Posterior cingulate gyrus (tissue), 11 donors: ENCODE measurements at places on chromosomes 6 and 20.
A peak's percentile ranks its signal among the peaks of the same experiment; 100 is the strongest.

DNA sequence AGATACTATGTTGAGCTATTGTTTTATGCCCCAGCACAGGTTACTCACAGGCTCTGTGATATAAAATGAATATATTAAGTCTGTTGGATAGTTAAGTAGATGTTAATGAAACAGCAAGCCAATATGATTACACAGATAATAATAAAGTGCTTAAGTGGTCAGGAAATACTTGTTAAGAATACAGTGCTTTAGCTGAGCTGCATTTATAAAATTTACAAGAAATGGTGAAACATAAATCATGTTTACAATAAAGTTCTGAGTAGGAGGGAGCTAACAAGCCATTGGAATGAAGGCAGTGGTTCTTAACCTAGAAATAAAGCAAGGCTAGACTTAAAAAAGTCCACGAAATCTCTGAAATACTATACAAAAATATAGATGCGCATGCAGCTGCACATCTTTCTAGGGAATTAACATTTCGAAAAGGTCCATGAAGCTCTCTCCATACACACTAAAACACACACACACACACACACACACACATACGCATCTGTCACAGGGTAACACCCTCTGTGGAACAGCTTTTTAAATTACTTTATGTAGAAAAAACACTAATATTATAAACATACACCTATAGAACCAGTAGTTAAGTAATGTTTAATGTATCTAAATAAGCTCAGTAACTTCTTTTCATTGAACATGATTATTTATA is 87.3 kb downstream of the COL9A1 start:
- no peak for DNase-seq

GRCh38 chr6:119200512-119201175 is 122.2 kb upstream of the FAM184A start:
- no peak for DNase-seq

- no peak for DNase-seq
Observed at GRCh38 chr20:8389381-8390036, 257.4 kb downstream of the PLCB1 start.

GRCh38 chr6:13668291-13668928 is 43.2 kb downstream of the RANBP9 start:
- no peak for DNase-seq

- DNase-seq: no peak
Observed at GRCh38 chr6:1984346-1984994, 260.9 kb downstream of the GMDS start.

DNA sequence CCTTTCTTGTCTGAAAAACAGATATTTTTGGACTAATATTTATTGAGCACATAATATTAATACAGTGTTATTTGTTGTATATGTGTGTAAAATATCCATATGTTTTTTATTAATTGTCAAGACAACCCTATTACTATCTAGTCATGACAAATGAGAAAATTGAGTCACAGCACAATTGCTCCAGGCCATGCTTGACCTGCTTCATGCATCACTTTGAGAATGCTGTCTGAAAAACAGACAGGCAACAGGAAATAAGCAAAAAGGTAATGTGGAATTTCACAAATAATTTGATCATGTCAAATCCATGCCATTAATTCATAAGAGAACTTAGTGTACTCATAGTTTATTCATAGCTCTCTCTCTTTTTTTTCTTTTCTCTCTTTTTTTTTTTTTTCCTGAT is 246.5 kb downstream of the RIMS1 start:
- DNase-seq: no peak

DNA sequence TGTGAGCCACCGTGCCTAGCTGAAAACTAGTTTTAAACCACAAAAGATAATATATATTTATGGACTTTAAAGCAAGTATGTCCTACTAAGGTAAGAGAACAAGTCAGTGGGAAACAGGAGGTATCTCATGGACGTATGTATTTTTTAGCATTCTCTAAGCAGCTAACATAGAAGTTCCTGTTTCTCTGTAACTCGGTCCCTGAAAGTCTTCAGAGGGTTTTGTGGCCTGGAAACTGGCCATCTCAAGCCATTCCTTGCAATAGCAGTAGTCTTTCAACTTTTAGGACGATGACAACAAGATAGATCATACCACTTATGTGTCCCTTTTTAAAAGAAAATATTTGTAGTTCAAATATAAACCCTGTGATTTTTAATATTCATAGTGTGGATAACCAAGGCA is 95.6 kb upstream of the RALGAPA2 start:
- no peak for DNase-seq

DNA sequence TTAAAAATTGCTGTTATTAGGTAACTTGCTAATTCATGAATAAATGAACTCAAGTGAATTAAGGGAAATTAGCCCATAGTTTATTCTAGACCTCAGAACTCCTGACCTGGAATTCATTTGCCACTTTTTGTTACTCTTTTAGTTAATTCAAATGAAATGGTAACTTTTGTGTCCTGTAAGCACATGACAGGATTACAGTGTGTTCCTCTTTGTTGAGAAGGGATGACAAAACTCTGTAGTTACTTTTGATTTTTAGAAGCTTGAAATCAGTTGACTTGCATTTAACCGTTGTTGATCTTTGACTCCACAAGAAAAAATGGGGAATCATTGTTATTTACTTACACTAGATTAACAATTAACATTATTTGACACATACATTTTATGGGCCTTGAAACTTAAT is 6.2 kb downstream of the SLC9A8 start:
- no peak for DNase-seq

GRCh38 chr20:10653599-10654249 is 20.1 kb downstream of the JAG1 start:
- no peak for DNase-seq

GRCh38 chr6:151209071-151209831 is 30.5 kb upstream of the AKAP12 start:
- no peak for DNase-seq

- DNase-seq: no peak
Observed at GRCh38 chr6:18016133-18016532, 28.7 kb upstream of the KIF13A start.

GRCh38 chr6:35058865-35059522 is 82.1 kb downstream of the TCP11 start:
- no peak for DNase-seq

GRCh38 chr6:127854009-127854408 is 46.8 kb downstream of the THEMIS start:
- DNase-seq: no peak

- no peak for DNase-seq
Observed at GRCh38 chr6:26351544-26351953, 13.4 kb upstream of the BTN3A2 start.

GRCh38 chr6:142737368-142738034 is 207.5 kb downstream of the HIVEP2 start:
- no peak for DNase-seq

- DNase-seq: no peak
Observed at GRCh38 chr20:391041-391711, 10.6 kb downstream of the TRIB3 start.

- no peak for DNase-seq
Observed at GRCh38 chr6:106037060-106037459, 49.1 kb upstream of the PRDM1 start.

DNA sequence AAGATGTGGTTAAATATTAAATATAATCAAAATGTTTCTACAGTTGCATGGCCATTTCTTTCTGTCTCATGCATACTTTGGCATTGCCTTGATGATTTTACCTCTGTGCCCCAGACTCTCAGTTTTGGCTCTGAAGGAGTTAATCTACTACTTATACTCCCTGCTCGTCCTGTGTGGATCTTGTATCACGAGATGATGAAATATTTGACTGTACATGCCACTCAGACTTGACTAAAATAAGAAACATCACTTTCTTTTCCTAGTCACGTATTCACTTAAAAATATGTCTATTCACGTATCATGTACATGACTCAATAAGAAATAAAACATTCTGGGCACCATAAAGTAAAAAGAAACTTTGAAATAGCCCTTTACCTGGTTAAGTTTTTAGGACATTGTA is 397.7 kb downstream of the RFPL4B start:
- no peak for DNase-seq

- DNase-seq: no peak
Observed at GRCh38 chr6:1436334-1437306, 47.2 kb downstream of the FOXF2 start.

GRCh38 chr6:138769102-138769676 is 4.4 kb upstream of the CCDC28A start:
- no peak for DNase-seq

DNA sequence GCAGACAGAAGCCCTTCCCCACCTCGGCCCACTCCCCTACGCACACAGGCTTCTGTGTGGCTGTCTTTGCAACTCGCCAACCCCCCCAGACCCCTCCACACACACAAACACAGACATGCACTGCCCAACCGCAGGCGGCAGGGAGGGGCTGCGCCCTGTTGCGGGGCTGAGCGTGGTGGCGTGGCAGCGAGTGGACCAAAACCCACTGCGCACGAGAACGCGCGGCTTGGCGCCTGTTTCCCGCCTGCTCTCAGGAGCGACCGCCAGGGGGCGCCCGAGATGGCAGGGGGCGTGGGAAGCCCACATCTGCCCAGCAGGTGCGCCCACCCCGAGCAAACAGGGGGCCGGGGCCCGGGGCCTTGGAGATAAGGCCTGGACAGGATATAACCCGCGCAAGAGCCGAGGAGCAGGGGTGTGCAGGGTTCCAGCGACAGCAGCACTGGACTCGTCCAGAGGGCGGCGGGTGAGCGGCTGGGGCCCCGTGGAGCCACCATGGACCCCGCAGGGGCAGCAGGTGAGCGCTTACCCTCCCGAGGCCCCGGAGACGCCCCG is at the start of gene RBPJL:
TSS of gene RBPJL (plus strand) at position 410 of the 552 bp plus-strand sequence. CDS start at position 493, 83 bp downstream.
- DNase-seq: no peak

GRCh38 chr6:95670011-95670463 is 92.7 kb downstream of the MANEA start:
- no peak for DNase-seq

GRCh38 chr6:130118236-130118635 is 99.9 kb downstream of the L3MBTL3 start:
- DNase-seq: no peak

- DNase-seq: no peak
Observed at GRCh38 chr6:161163466-161164181, 110.2 kb downstream of the AGPAT4 start.

DNA sequence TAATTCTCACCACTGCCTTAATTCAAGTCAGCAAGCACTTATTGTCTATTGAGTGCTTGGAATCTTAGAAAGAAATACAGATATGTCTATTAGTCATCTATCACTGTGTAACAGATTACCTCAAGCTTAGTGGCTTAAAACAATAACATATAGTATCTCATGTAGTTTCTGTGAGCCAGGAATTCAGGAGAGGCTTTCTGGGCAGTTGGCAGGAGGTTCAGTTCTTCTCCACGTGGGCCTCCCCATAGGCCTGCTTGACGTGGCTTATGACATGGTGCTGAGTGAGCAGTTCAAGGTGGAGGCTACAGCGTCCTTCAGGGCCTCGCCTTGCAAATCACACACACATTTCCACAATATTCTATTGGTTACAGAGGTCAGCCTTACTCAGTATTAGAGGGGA is 69.7 kb downstream of the DTD1 start:
- DNase-seq: no peak

- DNase-seq: no peak
Observed at GRCh38 chr6:127514179-127514772, 4.9 kb downstream of the MTCL3 start.

DNA sequence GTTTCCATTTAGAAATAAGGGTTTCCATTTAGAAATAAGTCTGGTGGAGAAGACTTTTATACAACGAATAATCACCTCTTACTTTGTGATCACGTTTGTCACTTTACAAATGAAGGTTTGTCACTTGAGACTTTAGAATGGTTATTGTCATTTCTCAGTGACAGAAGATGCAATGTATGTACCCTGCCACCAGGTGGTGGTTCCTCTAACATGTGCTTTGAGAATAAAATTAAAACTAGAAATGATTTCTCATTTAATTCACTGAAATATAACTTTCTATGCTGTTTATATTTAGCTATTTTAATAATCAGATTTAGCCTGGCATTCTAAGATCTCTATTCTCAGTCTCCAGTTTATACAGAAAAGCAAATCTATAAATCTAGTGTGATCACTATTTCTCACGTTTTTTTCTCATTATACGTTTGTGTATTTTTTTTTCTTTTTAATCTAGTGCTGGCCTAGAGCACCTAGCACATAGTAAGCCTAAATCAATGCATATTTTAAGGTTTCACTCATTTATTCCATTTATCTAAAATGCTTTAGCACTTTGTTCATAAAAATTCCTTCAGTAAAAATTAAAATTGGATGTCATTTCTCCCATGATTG is 57.4 kb upstream of the TFAP2D start:
- no peak for DNase-seq

GRCh38 chr6:357791-358341 is 33.7 kb upstream of the IRF4 start:
- DNase-seq: peak; percentile 79

GRCh38 chr6:112796712-112797111 is 449.6 kb downstream of the RFPL4B start:
- no peak for DNase-seq

GRCh38 chr6:161547617-161548016 is 273.8 kb upstream of the AGPAT4 start:
- no peak for DNase-seq

GRCh38 chr6:14639983-14640599 is 522.5 kb downstream of the CD83 start:
- no peak for DNase-seq
